Muscle of leg (tissue), 16 donors: ENCODE measurements at places on chromosomes 12 and 14. TPM values are rescaled to one million over a fixed set of nuclear protein-coding genes. Genes with fewer than 3 reads are reported as not detected.

The ZNF410 gene
- 41.5 TPM for total RNA-seq

DNA sequence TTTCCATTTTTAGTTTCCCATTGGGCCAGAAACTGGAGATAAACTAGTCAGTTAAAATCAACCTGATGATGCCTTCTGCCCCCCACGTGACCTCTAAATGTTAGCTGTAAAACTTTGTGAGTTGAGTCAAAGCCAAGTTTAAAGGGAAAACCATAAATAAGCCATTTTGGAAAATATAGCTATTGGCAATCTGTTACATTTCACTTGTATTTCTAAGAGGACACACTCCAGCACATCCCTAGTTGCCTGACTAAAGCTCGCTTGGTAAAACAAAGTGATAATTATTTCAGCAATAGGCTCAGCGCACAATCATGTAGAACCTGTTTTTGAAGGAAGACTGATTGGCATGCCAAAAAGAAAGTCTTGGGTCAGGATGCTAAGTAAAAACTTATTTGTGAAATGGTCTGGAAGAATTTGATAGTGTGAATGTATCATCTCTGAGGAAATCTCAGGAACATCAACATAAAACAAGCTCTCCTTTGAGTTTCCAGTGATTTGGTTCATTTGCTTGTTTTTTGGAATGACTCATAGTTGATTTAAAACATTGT is 49.2 kb upstream of the AEBP2 start:
- no peaks in the 10 kb centered on the region for H3K27me3 ChIP-seq
- H3K4me1 ChIP-seq = peaks cover 25% of the 10 kb centered on the region
- peak overlapping the region; percentile 78 for H3K27ac ChIP-seq
- peak; percentile 96 for DNase-seq

DNA sequence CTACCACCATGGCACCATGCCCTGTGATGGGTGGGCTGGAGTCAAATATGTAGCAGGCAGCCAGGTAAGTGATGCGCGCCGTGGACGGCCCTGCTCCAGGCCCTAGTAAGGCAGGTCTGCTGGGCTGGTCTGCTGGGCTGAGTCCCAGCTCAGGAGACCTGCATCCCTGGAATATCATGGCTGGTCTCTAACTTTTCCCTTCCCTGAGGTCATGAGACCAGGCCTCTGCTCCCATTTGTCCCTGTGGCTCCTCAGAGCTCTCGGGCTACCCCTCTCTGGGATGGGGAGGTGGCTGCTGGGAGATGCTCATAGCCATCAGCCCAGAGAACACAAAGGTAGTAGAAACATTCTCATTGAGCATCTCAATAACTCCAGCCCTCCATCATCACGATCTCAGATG is 19.8 kb upstream of the KCNA5 start:
- no peak for DNase-seq
- no peaks in the 10 kb centered on the region for H3K36me3 ChIP-seq
- no peak overlapping the region for H3K4me3 ChIP-seq
- peaks cover 2% of the 10 kb centered on the region for H3K27me3 ChIP-seq

GRCh38 chr14:51582437-51582836 is 69.3 kb upstream of the FRMD6 start:
- no peak for DNase-seq
- no peaks in the 10 kb centered on the region for H3K27me3 ChIP-seq
- no peak overlapping the region for H3K4me3 ChIP-seq
- H3K36me3 ChIP-seq = no peaks in the 10 kb centered on the region
- H3K27ac ChIP-seq = no peak overlapping the region

DNA sequence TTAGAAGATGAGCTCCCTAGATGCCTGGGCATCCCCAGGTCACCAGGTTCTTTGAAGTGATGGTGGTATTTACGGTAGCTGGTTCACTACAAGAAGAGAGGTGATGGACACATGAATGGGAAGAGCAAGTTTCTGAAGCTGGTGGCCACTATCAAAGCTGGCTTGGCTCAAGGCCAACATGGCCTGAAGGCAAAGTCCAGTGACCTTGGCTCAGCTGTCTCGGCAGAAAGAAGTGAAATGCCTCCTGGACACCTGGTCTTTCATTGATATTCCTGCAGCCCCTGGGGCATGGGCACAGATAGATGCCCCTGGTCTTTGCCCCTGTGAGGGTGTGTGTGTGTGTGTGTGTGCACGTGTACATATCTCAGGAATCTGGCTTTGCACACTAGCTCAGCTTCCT is 441.8 kb upstream of the TMPO start:
- no peak overlapping the region for H3K27ac ChIP-seq
- no peaks in the 10 kb centered on the region for H3K36me3 ChIP-seq
- no peaks in the 10 kb centered on the region for H3K27me3 ChIP-seq
- DNase-seq = no peak
- H3K4me1 ChIP-seq = no peaks in the 10 kb centered on the region

The RD3L gene
- not detected for total RNA-seq

GRCh38 chr12:92356425-92356824 is 210.8 kb upstream of the BTG1 start:
- no peak overlapping the region for H3K4me3 ChIP-seq
- H3K36me3 ChIP-seq = no peaks in the 10 kb centered on the region
- no peak overlapping the region for H3K27ac ChIP-seq

The BIN2 gene
- 1.8 TPM for total RNA-seq

DNA sequence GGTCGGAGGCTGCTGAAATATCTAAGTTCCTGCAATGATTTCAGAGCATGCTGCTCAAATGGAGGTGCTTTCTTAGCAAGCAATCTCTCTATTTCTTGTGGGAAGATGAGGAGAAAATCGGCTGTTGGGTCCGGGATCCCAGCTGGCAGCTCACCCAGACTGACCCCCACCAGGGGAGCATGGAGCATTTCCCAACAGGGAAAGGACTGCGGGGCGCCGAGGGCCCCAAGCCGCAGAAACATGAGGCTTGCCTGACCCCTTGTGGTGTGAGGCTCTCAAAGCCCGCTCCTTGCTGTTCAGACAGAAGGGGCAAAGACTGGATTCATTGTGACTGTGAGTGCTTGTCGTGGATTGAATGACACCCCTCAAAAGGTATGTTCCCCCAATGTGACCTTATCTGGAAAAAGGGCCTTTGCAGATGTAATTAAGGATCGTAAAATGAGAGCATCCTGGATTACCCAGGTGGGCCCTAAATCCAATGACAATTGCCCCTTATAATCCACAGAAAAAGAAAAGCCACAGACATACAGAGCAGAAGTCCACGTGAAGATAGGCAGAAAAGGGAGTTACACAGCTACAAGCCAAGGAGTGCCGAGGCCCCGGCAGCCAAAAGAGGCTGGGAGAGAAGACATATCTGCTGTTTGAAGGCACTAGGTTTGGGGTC is 116.3 kb upstream of the VASH1 start:
- H3K4me1 ChIP-seq = peaks cover 10% of the 10 kb centered on the region
- H3K4me3 ChIP-seq = no peak overlapping the region
- no peaks in the 10 kb centered on the region for H3K27me3 ChIP-seq
- DNase-seq = peak; percentile 31

- DNase-seq = no peak
- H3K4me1 ChIP-seq = no peaks in the 10 kb centered on the region
- no peaks in the 10 kb centered on the region for H3K36me3 ChIP-seq
- H3K27me3 ChIP-seq = no peaks in the 10 kb centered on the region
- no peak overlapping the region for H3K4me3 ChIP-seq
- no peak overlapping the region for H3K27ac ChIP-seq
Observed at GRCh38 chr12:106696681-106697417, 77.6 kb upstream of the RIC8B start.

DNA sequence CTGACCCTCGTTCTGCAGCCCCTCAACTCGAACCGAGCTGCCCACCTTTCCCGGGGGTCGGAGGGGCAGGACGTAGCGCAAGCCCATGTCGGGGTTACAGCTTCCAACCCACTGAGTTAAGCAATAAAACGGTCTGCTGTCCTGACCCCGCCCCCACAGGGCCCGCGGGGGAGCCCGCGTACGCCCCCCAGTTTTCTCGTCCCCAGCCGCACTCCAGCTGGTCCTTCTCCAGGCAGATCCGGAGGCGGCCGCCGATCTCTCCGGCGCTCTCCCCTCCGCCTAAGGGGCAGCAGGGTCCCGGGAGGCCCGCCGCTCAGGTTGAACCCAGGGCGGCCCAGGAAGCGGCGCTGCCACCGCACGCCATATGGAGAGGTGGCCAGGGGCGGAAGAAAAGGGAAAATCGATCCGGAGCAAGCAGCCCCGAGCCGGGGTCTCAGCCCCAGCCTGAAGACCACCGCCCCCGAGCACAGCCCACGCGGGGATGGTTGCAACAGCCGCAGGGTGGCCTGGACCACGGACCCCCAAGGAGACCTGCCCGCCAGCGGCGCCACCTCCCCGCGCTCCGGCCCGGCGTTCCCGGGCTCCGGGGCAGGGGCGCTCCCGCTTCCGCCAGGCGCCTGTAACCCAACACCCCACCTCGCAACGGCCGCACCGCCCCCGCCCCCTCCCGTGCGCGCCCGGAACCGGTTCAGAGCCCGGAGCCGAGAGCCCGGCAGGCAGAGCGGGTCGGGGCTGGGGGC is 760 bp downstream of the ACTN1 start:
- DNase-seq = peak; percentile 75
- H3K27me3 ChIP-seq = peaks cover 9% of the 10 kb centered on the region
- H3K27ac ChIP-seq = peak overlapping the region; percentile 92
- H3K4me1 ChIP-seq = peaks cover 38% of the 10 kb centered on the region
- H3K4me3 ChIP-seq = peak overlapping the region; percentile 94
- H3K36me3 ChIP-seq = peaks cover 10% of the 10 kb centered on the region

- no peaks in the 10 kb centered on the region for H3K27me3 ChIP-seq
- no peak overlapping the region for H3K4me3 ChIP-seq
- DNase-seq = no peak
- no peaks in the 10 kb centered on the region for H3K36me3 ChIP-seq
Observed at GRCh38 chr12:75196865-75197264, 12.8 kb downstream of the KCNC2 start.

DNA sequence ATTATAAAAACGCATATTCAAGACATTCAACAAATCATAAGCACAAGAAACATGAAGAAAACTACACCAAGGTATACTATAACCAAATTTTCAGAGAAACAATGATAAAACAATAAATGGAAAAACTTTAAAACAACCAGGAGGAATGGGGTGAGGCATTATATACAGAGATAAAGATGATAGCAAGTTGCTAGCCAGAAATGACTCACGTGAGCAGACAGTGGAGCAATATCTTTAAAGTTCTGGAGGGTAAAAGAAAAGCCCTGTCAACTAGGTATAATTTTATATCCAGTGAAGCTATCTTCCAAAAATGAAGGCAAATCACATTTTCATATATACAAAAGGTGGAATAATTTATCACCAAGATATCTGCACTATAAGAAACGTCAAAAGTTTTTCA is 97.8 kb upstream of the PCED1B start:
- DNase-seq = no peak
- no peaks in the 10 kb centered on the region for H3K27me3 ChIP-seq
- H3K27ac ChIP-seq = no peak overlapping the region
- no peaks in the 10 kb centered on the region for H3K4me1 ChIP-seq
- H3K4me3 ChIP-seq = no peak overlapping the region

DNA sequence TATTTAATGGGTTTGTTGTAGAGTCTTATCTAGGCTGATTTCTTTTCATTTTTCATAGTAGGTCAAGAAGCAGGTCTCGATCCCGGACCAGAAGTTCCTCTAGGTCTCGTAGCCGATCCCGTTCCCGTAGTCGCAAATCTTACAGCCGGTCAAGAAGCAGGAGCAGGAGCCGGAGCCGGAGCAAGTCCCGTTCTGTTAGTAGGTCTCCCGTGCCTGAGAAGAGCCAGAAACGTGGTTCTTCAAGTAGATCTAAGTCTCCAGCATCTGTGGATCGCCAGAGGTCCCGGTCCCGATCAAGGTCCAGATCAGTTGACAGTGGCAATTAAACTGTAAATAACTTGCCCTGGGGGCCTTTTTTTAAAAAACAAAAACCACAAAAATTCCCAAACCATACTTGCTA is 4.2 kb downstream of the SRSF5 start:
- no peak overlapping the region for H3K4me3 ChIP-seq
- no peak overlapping the region for H3K27ac ChIP-seq
- no peak for DNase-seq
- H3K4me1 ChIP-seq = peaks cover 17% of the 10 kb centered on the region

- H3K27ac ChIP-seq = no peak overlapping the region
- no peaks in the 10 kb centered on the region for H3K27me3 ChIP-seq
- no peak overlapping the region for H3K4me3 ChIP-seq
- no peaks in the 10 kb centered on the region for H3K4me1 ChIP-seq
- peaks cover 67% of the 10 kb centered on the region for H3K36me3 ChIP-seq
Observed at GRCh38 chr12:112207397-112207924, 82.1 kb downstream of the TRAFD1 start.

The KRT82 gene
- total RNA-seq = not detected

DNA sequence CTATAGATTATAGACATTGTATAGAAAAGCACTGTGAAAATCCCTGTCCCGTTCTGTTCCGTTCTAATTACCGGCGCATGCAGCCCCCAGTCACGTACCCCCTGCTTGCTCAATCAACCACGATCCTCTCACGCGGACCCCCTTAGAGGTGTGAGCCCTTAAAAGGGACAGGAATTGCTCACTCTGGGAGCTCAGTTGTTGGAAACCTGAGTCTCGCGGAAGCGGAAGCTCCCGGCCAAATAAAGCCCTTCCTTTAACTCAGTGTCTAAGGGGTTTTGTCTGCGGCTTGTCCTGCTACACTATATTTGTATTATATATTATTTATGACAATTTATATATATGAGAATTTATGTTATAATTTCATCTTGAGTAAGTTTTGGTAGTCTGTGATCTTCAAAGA is 213.6 kb upstream of the AMIGO2 start:
- no peak for DNase-seq
- no peaks in the 10 kb centered on the region for H3K27me3 ChIP-seq
- H3K27ac ChIP-seq = no peak overlapping the region
- H3K4me1 ChIP-seq = no peaks in the 10 kb centered on the region
- no peaks in the 10 kb centered on the region for H3K36me3 ChIP-seq

DNA sequence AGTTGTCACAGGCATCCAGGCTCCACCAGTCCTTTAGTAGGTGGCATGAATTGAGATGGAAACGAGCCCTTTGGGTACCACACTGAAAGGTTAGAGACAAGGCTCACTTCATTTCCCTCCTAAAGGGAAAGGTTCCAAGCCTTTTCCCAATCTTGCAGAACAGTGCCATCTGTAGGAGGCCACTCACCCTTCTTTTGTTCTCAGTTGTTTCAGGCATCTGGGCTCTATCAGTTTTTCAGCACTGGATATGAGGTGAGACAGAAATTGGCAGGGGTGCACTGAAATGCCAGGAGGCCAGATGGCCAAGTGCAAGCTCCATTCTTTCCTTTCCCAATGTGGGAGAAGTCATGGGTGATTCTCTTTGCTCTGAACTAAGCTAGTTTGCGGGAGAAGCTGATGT is 15.2 kb downstream of the FBXO33 start:
- no peak overlapping the region for H3K27ac ChIP-seq
- no peaks in the 10 kb centered on the region for H3K27me3 ChIP-seq
- no peaks in the 10 kb centered on the region for H3K36me3 ChIP-seq
- no peak overlapping the region for H3K4me3 ChIP-seq
- no peaks in the 10 kb centered on the region for H3K4me1 ChIP-seq

GRCh38 chr12:32032205-32032810 is 73.1 kb downstream of the RESF1 start:
- DNase-seq = peak; percentile 39
- H3K4me1 ChIP-seq = peaks cover 16% of the 10 kb centered on the region
- H3K27me3 ChIP-seq = no peaks in the 10 kb centered on the region

DNA sequence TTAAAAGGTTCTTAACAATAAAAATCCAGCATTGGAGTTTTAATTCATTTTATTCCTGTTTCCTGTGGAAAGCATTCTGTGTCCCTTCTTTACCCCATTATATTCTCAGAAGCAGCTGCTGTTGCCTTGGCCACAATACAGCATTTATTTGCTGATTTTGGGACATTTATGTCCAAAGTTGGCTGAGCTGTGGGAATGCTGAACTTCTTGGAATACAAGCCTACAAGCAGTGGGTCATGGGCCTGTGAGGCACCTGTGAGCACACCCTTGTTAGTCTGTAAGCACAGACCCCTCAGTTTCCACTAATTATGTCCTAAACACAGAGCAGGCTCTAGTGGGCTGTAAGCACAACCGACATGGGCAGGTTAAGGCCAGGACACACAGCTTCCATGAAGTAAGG is 122.2 kb upstream of the IGF1 start:
- H3K27ac ChIP-seq = peak overlapping the region; percentile 88
- H3K36me3 ChIP-seq = no peaks in the 10 kb centered on the region
- peak; percentile 93 for DNase-seq
- H3K4me1 ChIP-seq = peaks cover 12% of the 10 kb centered on the region

The OTX2 gene
- total RNA-seq = 0.04 TPM
